ENCODE measurements at places on chromosomes 2 and 18.

- no peak for DNase-seq
Observed at GRCh38 chr18:13613099-13613498, 113.3 kb downstream of the FAM210A start.

GRCh38 chr2:107137706-107138105 lies 251.7 kb upstream of the ST6GAL2 start:
- no peak for DNase-seq

GRCh38 chr2:69316550-69316949 lies 70.5 kb downstream of the GFPT1 start:
- no peak for DNase-seq

GRCh38 chr2:2826209-2826551 lies 495.1 kb upstream of the MYT1L start:
- DNase-seq: no peak

GRCh38 chr2:207403950-207404349 lies 125.8 kb upstream of the CREB1 start:
- DNase-seq: no peak

- DNase-seq: no peak
Observed at GRCh38 chr2:20818820-20819219, 4.1 kb downstream of the LDAH start.

- DNase-seq: no peak
Observed at GRCh38 chr2:101140237-101140636, 10.9 kb downstream of the TBC1D8 start.

DNA sequence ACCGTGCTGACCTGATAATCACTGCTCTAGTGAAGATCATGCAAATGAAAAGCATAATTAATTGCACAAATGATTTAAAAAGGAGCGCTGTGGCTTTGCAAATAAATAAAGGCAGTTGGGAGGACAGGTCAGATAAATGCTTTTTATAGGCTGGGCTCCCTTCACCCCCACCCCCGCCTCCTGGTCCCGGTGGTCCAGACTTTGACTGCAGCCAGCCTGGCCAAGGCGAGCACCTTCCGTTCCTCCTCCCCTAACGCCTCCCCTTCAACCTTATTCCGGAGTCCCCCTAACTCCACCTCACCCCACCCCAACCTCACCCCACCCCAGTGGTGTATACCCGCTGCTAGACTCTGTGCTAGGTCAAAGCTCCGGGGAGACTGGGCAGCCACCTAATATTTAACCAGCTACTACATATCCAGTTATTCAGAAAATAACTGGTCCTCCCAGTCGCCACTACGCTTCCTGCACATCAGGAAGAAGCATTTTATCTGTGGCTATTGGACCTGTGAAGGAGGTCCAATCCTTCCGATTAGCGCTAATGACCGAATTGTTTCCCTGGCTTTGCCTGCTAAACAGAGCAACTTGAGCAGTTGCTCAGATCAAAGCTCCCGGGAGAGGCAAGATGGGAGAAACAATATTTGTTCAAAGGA lies 3.7 kb upstream of the SP9 start:
- DNase-seq: no peak

GRCh38 chr18:8766559-8767293 lies 61.4 kb downstream of the MTCL1 start:
- no peak for DNase-seq
